Thoracic aorta (tissue), 2 donors: ENCODE measurements at places on chromosomes 4 and X. TPM values are rescaled to one million over a fixed set of nuclear protein-coding genes. Genes with fewer than 3 reads are reported as not detected.

The MAGEE2 gene
- total RNA-seq: 0.68 TPM

- H3K4me1 ChIP-seq: no peaks in the 10 kb centered on the region
- peaks cover 4% of the 10 kb centered on the region for H3K36me3 ChIP-seq
- no peak overlapping the region for H3K27ac ChIP-seq
- H3K4me3 ChIP-seq: no peak overlapping the region
- DNase-seq: no peak
Observed at GRCh38 chrX:118545510-118545909, 49.9 kb downstream of the DOCK11 start.

DNA sequence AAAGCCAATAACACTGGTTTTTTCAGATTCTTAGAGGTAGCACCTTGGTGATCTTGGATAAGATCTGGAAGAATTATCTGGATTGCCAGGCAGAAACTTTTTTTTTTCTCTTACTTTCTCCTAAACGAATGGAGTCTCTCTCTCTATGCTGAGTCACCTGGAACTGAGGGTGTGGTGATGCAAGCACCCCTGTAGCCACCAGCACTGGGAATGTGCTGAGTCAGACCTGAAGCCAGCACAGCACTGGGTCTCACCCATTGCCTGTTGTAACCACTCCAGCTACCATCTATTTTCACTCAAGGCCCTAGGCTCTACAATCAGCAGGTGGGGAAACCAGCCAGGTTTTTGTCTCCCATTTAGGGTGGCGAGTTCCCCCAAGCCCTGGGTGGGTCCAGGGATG, 923.8 kb downstream of the RAPGEF2 start:
- no peaks in the 10 kb centered on the region for H3K27me3 ChIP-seq
- DNase-seq: no peak
- no peak overlapping the region for H3K27ac ChIP-seq
- H3K36me3 ChIP-seq: no peaks in the 10 kb centered on the region
- H3K4me1 ChIP-seq: no peaks in the 10 kb centered on the region

DNA sequence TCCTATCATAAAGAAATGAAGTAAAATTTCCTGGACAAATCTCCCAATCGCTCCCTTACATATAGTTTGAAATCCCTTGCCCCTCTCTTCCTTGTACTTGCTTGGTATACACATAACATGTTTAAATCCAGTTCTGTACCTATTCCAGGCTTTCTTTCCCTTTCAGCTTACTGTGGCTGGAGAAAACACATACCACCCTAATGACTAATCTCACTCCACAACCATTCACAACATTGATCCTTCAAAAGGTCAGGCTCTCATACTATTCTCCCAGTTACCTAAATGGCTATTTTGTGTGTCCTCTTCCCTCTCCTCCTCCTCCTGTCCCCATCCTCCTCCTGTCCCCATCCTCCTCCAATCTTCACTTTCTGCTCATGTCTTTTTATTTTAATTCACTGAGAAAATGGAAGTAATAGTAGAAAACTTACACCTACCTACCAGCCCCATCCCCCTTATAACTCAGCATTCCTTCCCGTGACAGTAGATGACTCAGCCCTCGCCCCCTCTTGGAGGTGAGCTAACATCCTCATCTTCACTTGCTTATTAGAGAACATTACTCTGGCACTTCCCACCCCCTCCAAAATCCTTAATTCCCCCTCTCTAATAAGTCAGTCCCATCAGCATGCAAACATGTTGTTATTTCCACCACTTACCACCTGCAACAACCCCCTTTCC, 77.5 kb downstream of the IL15 start:
- no peaks in the 10 kb centered on the region for H3K27me3 ChIP-seq
- no peak for DNase-seq
- no peaks in the 10 kb centered on the region for H3K36me3 ChIP-seq
- H3K4me3 ChIP-seq: no peak overlapping the region
- H3K27ac ChIP-seq: no peak overlapping the region
- H3K4me1 ChIP-seq: no peaks in the 10 kb centered on the region

The ATP10D gene
- 96.1 TPM for total RNA-seq

DNA sequence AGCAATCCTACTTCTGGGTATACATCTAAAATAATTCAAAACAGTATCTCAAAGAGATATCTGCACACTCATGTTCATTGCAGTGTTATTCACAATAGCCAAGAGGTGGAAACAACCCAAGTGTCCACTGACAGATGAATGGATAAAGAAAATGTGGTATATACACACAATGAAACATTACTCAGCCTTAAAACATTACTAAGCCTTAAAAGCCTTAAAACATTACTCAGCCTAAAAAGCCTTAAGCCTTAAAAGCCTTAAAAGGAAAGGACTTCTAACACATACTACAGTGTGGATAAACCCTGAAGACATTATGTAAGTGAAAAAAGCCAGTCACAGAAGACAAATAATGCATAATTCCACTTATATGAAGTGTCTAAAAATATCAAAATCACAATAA, 40.3 kb upstream of the TFDP3 start:
- H3K27ac ChIP-seq: no peak overlapping the region
- no peaks in the 10 kb centered on the region for H3K27me3 ChIP-seq

DNA sequence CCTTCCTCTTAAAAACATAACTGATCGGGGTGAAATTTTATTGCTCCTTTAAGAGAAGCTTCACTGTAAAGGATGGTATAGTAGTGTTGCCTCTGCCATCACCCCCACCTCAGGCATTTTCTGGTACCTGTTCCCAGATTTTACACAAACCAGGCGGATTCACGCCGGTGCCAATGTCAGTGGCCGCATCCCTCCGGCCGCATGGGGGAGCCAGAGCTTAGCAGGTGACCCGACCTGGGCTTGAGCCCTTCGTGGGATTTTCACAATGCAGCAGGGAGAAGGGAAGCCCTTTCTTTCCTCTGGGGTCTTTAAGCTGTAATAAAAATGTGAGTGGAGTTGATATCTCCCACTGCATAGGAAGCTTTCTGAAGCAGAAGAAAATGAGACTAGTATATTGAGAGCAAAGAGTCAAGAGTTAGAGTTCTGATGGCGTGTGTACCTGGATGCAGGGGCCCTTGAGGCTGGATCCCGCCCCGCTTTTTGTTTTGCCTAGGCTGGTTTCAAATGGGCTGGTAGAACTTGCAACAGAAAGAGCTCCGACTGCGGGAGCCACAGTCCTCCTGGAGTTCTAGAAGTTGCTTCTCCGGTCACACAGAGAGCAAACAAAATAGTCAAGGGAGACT, 59.4 kb downstream of the POLR2B start:
- no peak overlapping the region for H3K4me3 ChIP-seq
- no peaks in the 10 kb centered on the region for H3K27me3 ChIP-seq
- H3K4me1 ChIP-seq: peaks cover 42% of the 10 kb centered on the region
- H3K36me3 ChIP-seq: peaks cover 12% of the 10 kb centered on the region
- no peak for DNase-seq

DNA sequence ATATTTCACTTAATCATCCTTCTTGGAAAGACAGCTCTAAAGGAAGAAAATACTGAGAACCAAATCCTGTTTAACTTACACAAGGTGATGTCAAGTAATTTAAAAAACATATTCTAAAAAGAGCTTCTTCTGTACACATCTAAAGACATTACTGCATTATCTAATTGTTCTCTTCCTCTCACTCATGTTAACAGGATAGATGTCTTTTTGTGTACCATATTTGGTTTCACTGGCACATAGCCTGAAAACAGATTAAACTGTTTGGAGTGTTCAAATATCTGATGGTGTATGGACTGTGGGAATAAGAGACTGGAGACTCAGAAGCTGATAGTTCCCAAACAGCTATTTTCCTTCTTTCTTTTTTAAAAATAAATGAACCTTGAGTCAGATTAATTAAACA, 213.3 kb upstream of the MAB21L2 start:
- no peak overlapping the region for H3K27ac ChIP-seq
- H3K36me3 ChIP-seq: no peaks in the 10 kb centered on the region
- H3K4me3 ChIP-seq: no peak overlapping the region
- H3K4me1 ChIP-seq: no peaks in the 10 kb centered on the region

GRCh38 chr4:26842911-26843310, 17.7 kb upstream of the STIM2 start:
- no peak for DNase-seq
- no peaks in the 10 kb centered on the region for H3K36me3 ChIP-seq
- H3K4me3 ChIP-seq: no peak overlapping the region
- H3K27ac ChIP-seq: no peak overlapping the region

GRCh38 chrX:56232221-56233082, at the start of gene KLF8:
TSS of gene KLF8 (plus strand) at chrX:56232356. CDS start at chrX:56233335, 979 bp downstream.
- H3K36me3 ChIP-seq: no peaks in the 10 kb centered on the region
- H3K27me3 ChIP-seq: no peaks in the 10 kb centered on the region
- H3K4me1 ChIP-seq: no peaks in the 10 kb centered on the region
- DNase-seq: peak; percentile 8

- no peak overlapping the region for H3K27ac ChIP-seq
- no peak for DNase-seq
- H3K4me1 ChIP-seq: peaks cover 8% of the 10 kb centered on the region
- no peaks in the 10 kb centered on the region for H3K27me3 ChIP-seq
Observed at GRCh38 chr4:159070742-159071141, 32.1 kb upstream of the RAPGEF2 start.

The LIN54 gene
- total RNA-seq: 10.3 TPM

DNA sequence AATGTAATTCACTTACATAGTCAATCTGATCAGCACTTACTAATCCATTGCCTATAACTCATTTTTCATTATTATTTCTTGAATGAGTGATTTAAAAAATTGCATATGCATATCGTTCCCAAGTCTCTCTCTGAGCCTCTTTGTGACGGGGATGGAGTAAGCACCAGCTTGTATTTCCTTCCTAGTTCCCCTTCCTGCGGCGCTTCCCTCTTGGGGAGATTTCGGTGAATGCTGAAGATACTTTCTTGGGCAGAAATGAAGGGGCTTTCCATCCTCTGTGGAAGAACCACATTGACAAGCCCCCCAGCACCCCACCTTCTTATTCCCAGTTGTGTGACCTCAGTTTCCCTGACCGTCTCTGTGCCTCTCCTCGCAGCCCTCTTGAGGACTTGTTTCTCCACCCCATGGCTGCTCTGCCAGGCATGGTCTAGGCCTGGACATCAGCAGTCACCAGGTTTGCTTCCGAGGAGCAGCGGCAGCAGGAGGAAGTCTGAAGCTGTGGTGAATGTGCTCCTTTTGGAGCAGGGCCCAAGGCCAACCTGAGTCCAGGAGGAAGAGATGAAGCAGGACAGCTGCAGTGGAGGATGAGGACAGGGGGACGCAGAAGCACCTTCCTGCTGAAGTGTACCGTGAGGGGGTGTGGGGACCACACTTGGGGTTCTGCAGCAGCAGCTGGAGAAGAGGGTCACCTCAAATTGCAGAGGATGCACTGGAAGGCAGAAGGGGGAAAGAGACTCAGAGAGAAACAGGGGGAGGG, 124.9 kb downstream of the IRF2 start:
- no peaks in the 10 kb centered on the region for H3K36me3 ChIP-seq
- no peak overlapping the region for H3K27ac ChIP-seq
- H3K27me3 ChIP-seq: no peaks in the 10 kb centered on the region
- no peak overlapping the region for H3K4me3 ChIP-seq
- H3K4me1 ChIP-seq: no peaks in the 10 kb centered on the region
- no peak for DNase-seq

The BEND2 gene
- not detected for total RNA-seq

DNA sequence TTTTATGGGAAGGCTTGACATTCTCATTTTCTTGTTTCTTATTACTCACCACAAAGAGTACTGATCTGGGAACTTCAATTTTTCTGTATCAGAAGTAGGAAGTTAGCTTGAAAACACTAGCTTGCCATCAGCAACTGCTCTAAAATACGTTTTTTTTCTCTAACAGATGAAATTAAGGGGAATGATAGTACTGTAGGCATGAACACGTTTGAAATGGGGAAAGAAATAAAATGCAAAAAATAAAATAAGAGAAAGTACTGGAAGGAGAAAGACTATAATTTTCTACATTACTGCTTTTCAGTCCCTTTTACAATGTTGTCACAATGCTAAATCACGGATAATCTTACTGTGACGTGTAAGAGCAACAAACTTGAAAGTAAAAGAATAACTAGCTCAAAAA, 1.5 kb downstream of the RADX start:
- H3K4me3 ChIP-seq: peak overlapping the region; percentile 73
- no peaks in the 10 kb centered on the region for H3K36me3 ChIP-seq
- no peaks in the 10 kb centered on the region for H3K4me1 ChIP-seq
- H3K27ac ChIP-seq: no peak overlapping the region
- no peaks in the 10 kb centered on the region for H3K27me3 ChIP-seq

- DNase-seq: no peak
- H3K4me3 ChIP-seq: no peak overlapping the region
- no peaks in the 10 kb centered on the region for H3K4me1 ChIP-seq
- H3K27me3 ChIP-seq: no peaks in the 10 kb centered on the region
Observed at GRCh38 chrX:39157006-39157405, 355.7 kb downstream of the MID1IP1 start.

The CSAG3 gene
- total RNA-seq: not detected

GRCh38 chrX:73817393-73818199, 254.6 kb downstream of the CHIC1 start:
- no peaks in the 10 kb centered on the region for H3K36me3 ChIP-seq
- no peak overlapping the region for H3K4me3 ChIP-seq
- H3K27ac ChIP-seq: no peak overlapping the region
- DNase-seq: no peak
- H3K4me1 ChIP-seq: no peaks in the 10 kb centered on the region

- no peak for DNase-seq
- H3K27ac ChIP-seq: no peak overlapping the region
- H3K36me3 ChIP-seq: no peaks in the 10 kb centered on the region
- H3K4me3 ChIP-seq: no peak overlapping the region
- no peaks in the 10 kb centered on the region for H3K27me3 ChIP-seq
Observed at GRCh38 chr4:1590244-1590643, 93.9 kb downstream of the FAM53A start.

DNA sequence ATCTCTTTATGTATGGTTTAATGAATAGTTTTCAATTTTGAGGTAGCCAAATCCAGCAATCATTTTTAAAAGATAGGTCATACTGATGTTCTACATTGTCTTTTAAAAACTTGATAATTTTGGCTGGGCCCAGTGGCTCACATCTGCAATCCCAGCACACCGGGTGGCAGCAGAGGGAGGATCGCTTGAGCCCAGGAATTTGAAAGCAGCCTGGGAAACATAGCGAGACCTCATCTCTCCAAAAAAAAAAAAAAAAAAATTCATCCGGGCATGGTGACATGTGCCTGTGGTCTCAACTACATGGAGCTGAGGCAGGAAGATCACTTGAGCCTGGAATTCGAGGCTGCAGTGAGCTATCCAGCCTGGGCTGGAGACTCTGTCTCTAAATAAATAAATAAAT, 419.8 kb downstream of the GALNTL6 start:
- H3K27ac ChIP-seq: no peak overlapping the region
- no peak overlapping the region for H3K4me3 ChIP-seq
- DNase-seq: no peak
- H3K36me3 ChIP-seq: no peaks in the 10 kb centered on the region
- no peaks in the 10 kb centered on the region for H3K27me3 ChIP-seq
- no peaks in the 10 kb centered on the region for H3K4me1 ChIP-seq

- H3K36me3 ChIP-seq: peaks cover 9% of the 10 kb centered on the region
- peaks cover 38% of the 10 kb centered on the region for H3K4me1 ChIP-seq
- no peaks in the 10 kb centered on the region for H3K27me3 ChIP-seq
Observed at GRCh38 chrX:153966841-153967535, 4.6 kb downstream of the HCFC1 start.

- H3K4me3 ChIP-seq: peak overlapping the region; percentile 65
- no peaks in the 10 kb centered on the region for H3K27me3 ChIP-seq
Observed at GRCh38 chrX:149830192-149830873, 48.6 kb downstream of the MAGEA9 start.

- H3K27ac ChIP-seq: no peak overlapping the region
- no peak overlapping the region for H3K4me3 ChIP-seq
- no peaks in the 10 kb centered on the region for H3K27me3 ChIP-seq
Observed at GRCh38 chrX:146278381-146278780, 460.8 kb downstream of the SLITRK2 start.

The EREG gene
- 7.8 TPM for total RNA-seq
